ENCODE measurements at places on chromosomes 16 and 17. TPM values are rescaled to one million over a fixed set of nuclear protein-coding genes. Genes with fewer than 3 reads are reported as not detected.

Gene ACE
- total RNA-seq: 47.2 TPM

Gene EIF3C
- total RNA-seq: 204 TPM

Gene MGAT5B
- 0.26 TPM for total RNA-seq

Gene PTGES3L
- total RNA-seq: 0.09 TPM

Gene CRHR1
- not detected for total RNA-seq

Gene KRTAP1-5
- total RNA-seq: not detected

Gene SHBG
- total RNA-seq: 0.11 TPM

Gene RUNDC3A
- 0.22 TPM for total RNA-seq
